ENCODE measurements at places on chromosomes 11 and 22. TPM values are rescaled to one million over a fixed set of nuclear protein-coding genes. Genes with fewer than 3 reads are reported as not detected.

The CWF19L2 gene
- total RNA-seq = 4.4 TPM

The MRPL48 gene
- 14.9 TPM for total RNA-seq

The TOMT gene
- 0.43 TPM for total RNA-seq

The MEI1 gene
- 0.53 TPM for total RNA-seq

The KRTAP5-9 gene
- 0.30 TPM for total RNA-seq

The AMPD3 gene
- 1.4 TPM for total RNA-seq

The GLYAT gene
- 270 TPM for total RNA-seq

The NFAM1 gene
- 2.8 TPM for total RNA-seq

The CHRM1 gene
- not detected for total RNA-seq

The SCGB1D2 gene
- total RNA-seq = not detected

The C11orf16 gene
- total RNA-seq = not detected

The IFT27 gene
- 14.9 TPM for total RNA-seq

The TALDO1 gene
- 147 TPM for total RNA-seq

The FOLR2 gene
- 5.8 TPM for total RNA-seq

The C11orf54 gene
- total RNA-seq = 184 TPM

The OVOL1 gene
- total RNA-seq = 0.23 TPM

The MMP8 gene
- total RNA-seq = 0.50 TPM

The CNTN5 gene
- not detected for total RNA-seq

The PLEKHA7 gene
- 25.8 TPM for total RNA-seq

The RTN3 gene
- total RNA-seq = 50.0 TPM
